ENCODE measurements at places on chromosomes 6 and 20.

GRCh38 chr6:27205375-27206278 is 41.9 kb upstream of the PRSS16 start:
- DNase-seq: peak; percentile 60

DNA sequence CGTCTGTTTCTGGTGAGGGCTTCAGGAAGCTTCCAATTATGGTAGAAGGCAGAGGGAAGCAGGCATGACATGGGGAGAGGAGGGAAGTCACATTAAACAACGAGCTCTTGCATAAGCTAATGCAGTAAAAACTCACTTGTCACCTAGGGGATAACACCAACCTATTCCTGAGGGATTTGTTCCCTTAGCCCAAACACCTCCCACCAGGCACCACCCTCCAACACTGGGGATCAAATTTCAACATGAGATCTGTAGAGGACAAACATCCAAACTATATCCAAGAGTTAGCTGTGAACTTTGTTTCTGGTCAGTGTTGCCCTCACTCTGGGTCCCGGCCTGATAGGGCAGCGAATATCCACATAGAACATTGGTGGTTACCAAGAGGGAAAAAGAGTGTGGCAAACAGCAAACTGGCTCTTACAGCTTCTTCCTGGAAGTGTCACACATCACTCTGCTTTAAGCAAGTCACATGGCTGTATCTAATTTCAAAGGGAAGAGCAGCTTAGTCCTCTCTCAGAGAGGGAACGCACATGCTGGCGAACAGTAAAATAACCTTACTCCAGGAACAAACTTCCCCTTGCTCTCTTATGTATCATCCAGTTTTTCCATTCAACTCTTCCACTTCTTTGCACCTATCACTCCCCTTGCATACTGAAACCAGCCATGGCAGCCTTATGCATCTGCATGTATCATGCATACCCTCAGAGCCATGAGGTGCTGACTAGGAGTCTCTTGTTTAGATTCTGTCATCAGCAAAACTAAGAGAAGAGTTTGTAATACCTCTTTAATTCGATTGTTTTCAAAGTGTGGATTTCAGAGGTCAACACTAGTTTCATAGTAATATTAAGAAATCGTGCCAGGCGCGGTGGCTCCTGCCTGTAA is 4.8 kb upstream of the MOCS1 start:
- no peak for DNase-seq

DNA sequence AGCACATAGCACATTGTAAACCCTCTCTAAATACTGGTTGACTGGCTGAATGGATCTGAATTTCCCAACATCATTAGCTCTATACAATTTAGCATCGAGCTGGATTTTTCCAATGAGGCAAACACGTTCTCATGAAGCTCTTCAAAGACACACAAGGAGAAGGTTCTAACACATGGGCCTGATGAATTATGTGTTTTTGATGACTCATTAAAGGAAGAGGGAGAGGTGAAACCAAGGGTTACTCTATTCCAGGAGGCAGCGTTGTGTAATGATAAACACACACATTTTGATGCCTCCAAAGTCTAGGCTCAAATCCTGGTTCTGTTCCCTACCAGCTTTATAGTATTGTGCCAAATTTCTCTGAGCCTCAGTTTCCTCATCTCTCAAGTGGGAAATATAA is 84.3 kb downstream of the PFDN4 start:
- no peak for DNase-seq

GRCh38 chr20:16368645-16369292 is 204.5 kb downstream of the KIF16B start:
- DNase-seq: peak; percentile 49

- peak; percentile 70 for DNase-seq
Measured at GRCh38 chr20:5191829-5192569, 65.2 kb downstream of the CDS2 start.

DNA sequence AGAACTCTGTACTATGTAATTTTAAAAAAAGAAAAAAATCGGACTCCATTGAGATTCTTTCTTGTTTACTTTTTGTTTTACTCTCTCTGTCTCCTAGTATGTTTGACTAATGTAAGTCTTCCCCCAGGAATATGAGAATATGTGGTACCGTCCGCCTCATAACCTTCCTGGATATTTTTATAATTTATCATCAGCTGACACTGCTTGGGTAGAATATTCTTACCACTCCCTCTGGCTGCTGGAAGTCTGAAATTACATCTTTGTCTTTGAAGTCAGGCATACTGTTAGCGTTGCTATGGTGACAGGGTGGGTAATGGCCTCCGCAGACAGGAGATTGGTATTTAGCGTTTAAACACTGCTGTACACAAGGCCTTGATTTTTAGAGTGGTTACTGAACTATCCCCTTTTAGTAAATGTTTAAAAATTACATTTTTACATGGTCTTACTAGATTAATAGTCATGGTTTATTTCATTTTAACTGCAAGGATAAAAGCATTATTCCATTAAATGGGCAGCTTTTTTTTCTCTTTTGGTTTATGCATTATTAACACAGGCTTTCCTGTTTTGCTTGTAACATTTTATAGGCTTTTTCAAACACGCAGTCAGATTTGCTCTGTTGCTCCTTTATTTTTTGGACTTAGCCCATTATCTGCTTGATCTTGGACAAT is 176.4 kb downstream of the ARID1B start:
- DNase-seq: peak; percentile 76

DNA sequence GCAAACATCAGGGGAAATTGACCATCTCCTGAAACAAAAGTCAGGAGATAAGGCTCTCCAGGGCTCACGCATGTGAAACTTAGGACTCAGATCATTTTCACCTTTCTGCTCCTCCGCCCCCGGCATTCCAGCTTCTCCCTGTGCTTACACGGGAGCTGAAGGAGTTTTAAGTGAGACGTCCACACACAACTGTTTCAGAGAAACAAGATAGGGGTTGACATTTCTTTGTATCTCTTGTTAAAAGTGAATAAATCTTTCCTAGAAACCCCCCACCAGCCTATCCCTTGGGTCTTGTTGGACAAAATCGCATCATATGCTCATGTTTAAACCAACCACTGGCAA is 46.1 kb downstream of the FAM50B start:
- no peak for DNase-seq

- peak; percentile 18 for DNase-seq
Measured at GRCh38 chr20:6178537-6178936, 55.7 kb upstream of the FERMT1 start.

GRCh38 chr6:17601386-17601703 is 1.2 kb downstream of the FAM8A1 start:
- DNase-seq: no peak

DNA sequence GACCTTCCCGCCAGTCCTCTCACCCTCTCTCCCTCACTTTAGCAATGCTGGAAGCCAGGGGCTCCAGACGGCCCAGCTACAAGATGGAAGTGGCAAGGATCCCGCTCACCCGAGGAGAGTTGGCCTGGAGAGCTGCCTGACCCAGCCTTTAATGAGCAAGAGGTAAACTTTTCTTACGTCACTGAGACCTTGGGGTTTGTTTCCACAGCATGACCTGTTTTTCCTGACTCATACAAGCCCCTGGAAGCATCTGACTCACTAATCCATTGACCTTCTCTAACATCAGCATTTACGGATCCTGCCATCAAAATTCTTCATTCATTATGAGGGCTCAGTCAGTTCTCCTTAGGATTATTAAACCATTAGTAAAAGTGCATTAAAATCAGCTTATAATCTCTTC is 120.4 kb downstream of the MYLK4 start:
- no peak for DNase-seq

DNA sequence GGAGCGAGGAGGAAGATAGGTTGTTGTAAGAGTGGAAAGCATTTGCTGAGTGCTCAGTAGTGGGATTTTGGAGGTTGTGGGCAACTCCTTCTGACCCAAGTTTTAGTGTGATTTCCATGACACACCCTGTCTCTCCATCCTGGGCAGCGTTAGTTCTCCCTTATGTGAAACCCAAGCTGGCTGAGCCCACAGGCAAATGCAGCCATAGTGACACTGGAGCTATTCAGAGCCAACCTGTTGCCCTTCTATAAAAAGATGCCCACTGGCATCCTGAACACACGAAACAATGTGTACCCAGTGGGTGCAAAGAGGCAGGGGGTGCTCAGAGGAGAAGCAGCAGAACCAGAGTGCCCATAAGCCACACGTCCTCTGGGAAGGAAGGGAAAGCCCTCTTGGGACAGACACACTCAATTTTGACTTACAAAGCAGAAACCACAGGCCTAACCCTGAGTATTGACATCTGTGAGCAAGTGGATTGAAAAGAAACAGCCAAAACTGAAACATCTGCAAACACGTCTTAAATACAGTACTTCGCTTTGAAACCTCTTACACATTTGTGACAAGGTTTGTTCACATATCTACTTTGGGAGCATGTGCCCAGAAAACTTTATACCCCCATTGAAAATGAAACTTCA is 54.6 kb downstream of the BPIFB1 start:
- no peak for DNase-seq

Measured in H7 (cell line).